ENCODE measurements at places on chromosomes 1 and 21.
A peak's percentile ranks its signal among the peaks of the same experiment; 100 is the strongest.

DNA sequence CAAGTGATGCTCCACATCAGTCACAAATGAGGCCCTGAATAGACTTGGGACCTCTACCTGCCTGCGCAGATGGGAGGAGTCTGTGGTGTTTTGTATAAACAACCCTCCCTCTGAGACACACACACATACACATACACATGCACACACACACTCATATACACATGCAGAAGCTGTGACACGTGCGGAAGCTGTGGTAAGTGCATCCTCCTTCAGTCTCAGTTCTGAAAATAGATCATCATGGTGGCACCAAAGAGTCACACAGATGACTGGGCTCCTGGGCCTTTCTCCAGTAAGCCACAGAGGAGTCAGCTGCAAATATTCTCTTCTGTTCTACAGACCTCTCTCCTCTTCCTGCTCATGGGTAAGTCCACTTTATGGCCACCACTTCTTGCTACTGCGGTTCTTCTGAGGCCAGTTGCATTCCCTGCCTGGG lies at the start of gene LY9:
LY9 (plus strand) TSS at position 224 of the 433 bp plus-strand sequence; CDS start at position 238, 14 bp downstream.
- DNase-seq, result peak; percentile 58

- no peak for DNase-seq
These were observed 10.2 kb downstream of the UBIAD1 start for GRCh38 chr1:11283151-11283550.

- DNase-seq, result no peak
These were observed 51.5 kb downstream of the NAV1 start for GRCh38 chr1:201590474-201590873.

- no peak for DNase-seq
These were observed 20.0 kb downstream of the ARHGEF16 start for GRCh38 chr1:3474421-3474820.

DNA sequence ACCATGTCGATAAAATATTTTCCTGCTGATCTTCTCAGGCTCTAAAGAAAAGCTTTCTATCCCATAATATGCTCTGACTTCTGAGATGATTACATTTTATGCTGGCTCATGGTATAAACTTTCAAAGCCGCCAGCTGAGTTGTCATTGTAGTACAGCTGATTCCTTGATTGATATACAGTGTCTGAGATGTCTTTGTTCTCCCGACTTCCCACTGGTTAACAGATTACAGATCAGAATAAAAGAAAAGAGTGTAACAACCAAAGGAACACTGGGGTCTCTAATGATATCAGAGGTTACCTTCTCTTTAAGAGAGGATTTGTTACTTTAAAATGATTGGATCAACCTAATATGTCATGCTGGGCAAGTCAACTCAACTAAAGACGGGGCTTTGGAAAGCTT lies 485.4 kb upstream of the LRRC7 start:
- DNase-seq, result no peak

GRCh38 chr1:116168277-116169032 lies 57.3 kb downstream of the MAB21L3 start:
- peak; percentile 64 for DNase-seq

DNA sequence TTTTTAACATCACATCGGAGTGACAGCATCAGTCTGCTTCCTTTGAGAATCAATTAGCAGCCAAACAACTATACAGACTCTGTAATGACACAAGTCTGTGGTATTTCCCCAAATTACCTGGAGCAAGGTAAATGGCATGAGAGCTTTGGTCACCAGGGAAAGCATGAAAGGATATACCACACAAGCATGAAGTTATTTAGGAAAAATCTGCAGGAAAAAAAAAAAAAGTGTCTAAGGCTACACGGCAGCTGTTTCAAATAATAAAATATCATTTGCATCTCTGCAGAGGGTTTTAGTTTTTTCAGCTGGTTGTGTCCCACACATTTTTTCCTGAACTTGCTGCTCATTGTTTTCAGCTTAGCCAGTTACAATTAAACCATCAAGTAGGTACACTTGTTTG lies 234.7 kb downstream of the TTLL7 start:
- no peak for DNase-seq

DNA sequence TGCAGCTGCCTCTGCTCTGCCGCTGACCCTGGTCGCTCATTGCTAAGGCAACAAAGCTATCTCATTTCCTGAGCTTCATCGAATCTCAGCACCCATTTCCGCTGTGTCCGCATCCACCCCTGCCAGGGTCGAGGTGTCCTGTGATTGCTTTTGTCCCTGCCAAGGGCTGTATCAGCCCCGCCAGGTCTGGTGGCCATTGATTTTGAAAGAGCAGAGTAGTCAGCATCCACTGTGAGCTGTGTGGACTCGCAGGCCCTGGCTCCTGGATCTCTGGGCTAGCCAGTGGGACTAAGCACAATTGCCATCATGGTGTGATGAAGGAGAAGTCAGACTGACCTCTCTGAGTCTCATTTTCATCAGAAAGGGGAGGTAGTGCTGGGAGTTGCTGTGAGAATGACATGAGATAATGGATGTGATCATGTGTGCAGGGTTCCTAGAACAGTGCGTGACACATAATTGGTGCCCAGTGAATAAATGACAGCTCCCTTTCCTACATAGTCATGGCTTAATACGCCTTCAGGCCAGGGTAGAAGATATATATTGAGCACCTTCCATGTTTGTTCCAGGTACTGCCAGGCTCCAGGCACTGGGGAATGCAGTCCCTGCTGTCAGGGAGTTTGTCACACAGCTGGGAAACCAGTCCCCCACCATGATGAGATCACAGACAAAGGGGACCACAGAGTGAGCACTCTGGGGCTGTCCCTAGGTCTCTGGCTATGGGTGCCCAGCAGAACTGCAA lies 32.1 kb downstream of the NAV1 start:
- DNase-seq, result no peak

GRCh38 chr1:200869376-200869752 lies 3.4 kb upstream of the GPR25 start:
- DNase-seq, result no peak

- no peak for DNase-seq
These were observed 57.9 kb upstream of the ENAH start for GRCh38 chr1:225710804-225711203.

GRCh38 chr1:102578804-102579203 lies 529.5 kb downstream of the COL11A1 start:
- no peak for DNase-seq

- DNase-seq, result no peak
These were observed 44.8 kb downstream of the ACP6 start for GRCh38 chr1:147625362-147625995.
